Immature natural killer cell (primary cell): ENCODE measurements at places on chromosomes 12 and 14.

GRCh38 chr14:23120541-23121251, 1.6 kb upstream of the CEBPE start:
- peak; percentile 79 for DNase-seq

GRCh38 chr14:64860039-64860438, 19.7 kb downstream of the SPTB start:
- DNase-seq, result no peak

DNA sequence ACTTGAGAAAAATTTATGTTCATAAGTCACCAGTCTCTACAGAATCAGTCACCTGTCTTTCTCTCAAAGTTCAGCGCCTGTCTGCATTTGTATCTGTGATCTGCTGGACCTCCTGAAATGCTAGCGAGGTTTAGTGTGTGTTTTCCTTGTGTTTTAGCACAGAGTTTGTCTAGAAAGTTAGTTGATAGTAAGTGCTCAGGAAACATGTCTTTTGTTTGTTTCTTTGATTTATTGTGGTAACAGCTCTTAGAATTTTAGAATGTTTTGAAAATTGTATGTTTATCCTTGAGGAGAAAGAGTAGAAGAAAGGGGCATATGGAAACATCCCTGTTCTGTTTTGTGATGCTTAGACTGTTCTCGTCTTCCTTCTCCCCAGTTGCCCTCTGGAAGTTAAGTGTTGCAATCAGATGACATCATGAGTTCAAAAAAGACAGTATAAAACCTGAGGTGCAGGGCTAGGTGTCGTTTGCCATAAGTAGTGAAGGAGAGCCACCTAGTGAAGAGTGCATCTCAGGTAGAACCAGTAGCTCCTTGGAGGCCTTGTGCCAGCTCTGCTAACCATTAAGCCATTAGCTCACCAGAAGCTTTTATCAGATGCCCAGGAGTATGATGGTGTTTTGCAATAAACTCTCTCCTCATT, 44.8 kb downstream of the FBXW8 start:
- no peak for DNase-seq

GRCh38 chr14:38419579-38419978, 163.7 kb upstream of the CLEC14A start:
- no peak for DNase-seq

GRCh38 chr14:102729268-102729667, 48.0 kb upstream of the TRAF3 start:
- DNase-seq, result no peak

DNA sequence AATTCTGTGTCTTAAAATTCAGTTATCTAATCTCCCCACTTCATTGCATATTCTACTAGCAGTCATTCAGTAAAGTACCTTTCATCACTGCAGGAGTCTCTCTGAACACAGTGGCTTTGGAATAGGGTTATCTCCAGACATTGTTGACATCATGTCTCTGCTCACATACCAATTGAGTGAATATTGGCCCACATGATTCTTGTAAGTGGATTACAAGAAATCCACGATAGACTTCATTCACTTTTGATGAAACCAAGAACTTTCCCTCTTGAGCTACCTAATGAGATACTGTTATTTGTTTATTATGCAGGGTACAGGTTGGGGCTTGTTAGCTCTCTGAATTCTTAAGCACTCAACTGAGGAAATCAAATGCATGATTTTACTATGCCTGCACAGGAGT, 284.9 kb downstream of the RAD51B start:
- no peak for DNase-seq

GRCh38 chr14:102374264-102374663, 11.5 kb downstream of the TECPR2 start:
- DNase-seq, result no peak
